ENCODE measurements at places on chromosomes 7 and 10.

DNA sequence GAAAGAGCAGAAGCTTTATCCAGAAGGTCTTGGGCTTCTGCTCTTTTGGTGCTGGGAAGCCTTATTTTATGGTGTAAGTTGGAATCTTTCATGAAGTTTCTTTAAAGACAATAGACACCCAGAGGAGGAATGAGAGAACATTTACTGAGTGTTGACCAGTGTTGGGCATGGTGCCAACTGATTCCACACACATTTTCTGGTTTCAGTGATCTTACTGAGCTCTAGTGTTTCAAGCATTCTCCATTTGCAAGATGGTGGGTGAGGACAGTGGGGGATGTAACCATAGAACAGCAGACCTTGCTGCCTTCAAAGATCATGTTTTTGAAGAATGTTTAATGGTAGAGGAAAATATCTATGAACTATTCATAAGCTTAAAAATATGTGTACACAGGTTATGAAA is 114.6 kb downstream of the LRMDA start:
- DNase-seq: no peak

DNA sequence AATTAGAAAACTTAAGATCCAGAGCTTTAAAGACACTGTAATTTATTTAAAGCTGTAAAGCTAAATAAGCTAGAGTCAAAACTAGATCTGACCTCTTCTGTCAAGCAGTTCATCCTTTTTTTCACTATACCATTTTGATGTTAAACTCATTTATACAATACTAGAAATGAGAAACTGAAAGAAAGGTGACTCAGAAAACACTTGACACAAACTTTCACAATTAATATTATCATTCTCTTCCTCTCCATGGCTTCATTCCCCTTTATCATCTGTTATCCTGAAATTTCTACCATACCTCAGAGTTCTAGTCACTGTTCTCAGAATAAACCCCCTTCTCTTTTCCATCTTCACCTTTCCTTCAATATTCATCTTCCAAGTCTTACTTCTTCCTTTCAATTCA is 1.3 kb downstream of the FIGNL1 start:
- no peak for DNase-seq

DNA sequence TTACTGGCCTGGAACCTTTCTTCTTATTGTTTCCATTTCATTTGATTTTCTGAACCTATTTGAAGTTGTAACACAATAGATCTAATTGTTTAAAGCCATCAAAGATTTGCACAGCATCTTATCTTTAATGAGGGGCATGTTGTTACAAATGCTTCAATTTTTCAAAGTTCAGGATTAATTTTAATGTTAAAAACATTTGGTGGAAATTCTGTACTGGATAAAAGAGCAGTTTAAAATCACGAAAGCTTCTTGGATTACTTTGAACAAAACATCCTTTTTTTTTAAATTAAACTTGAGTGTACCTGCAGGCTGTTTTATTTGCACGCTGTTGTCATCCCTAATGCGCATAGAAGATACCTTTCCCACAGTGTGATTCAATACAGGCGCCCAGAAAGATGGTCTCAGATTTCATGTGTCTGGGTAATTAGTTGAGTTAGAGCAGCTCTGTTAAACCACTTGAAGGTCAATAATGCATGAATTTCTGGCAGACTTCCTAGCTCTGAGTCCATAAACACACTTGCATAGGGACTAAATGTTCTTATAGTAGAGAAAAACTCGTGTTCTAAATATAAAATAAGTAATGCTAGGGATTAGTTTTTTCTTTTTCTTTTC is 29.3 kb upstream of the DDX50 start:
- no peak for DNase-seq

DNA sequence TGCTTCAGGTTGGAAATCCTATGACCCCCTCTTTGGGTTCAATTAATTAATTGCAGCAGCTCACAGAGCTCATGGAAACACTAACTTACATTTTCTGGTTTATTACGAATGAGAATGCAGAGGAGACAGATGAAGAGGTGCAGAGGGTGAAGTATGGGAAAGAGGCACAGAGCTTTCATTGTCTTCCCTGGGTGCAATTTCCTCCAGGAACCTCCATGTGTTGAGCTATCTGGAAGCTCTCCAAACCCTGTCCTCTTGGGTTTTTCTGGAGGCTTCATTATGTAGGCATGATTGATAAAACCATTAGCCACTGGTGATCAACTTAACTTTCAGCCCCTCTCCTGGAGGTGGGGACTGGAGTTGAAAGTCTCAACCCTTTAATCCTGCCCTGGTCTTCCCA is 133.0 kb upstream of the AUTS2 start:
- no peak for DNase-seq

DNA sequence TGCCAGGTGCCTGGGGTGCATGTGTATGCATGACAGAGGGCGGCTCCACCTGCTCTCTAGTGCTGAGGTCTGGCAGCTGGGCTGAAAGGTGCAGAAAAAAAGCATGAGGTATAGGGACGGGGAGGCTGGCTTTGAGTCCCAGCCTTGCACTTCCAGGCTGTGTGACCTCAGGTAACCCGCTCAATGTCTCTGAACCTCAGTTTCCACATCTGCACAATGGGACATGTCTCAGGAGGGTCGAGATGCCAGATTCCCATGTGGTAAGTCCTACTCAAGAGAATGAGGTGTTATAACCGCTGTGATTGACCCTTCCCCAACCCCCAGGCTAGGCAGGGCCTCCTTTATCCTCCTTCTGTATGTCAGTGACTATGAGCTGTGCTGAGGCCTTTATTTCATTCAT is 48.8 kb downstream of the ARHGAP22 start:
- no peak for DNase-seq

- no peak for DNase-seq
Measured at GRCh38 chr10:52949899-52950298, 177.3 kb upstream of the MBL2 start.

- DNase-seq: no peak
Measured at GRCh38 chr7:36788825-36789470, 64.7 kb upstream of the AOAH start.

DNA sequence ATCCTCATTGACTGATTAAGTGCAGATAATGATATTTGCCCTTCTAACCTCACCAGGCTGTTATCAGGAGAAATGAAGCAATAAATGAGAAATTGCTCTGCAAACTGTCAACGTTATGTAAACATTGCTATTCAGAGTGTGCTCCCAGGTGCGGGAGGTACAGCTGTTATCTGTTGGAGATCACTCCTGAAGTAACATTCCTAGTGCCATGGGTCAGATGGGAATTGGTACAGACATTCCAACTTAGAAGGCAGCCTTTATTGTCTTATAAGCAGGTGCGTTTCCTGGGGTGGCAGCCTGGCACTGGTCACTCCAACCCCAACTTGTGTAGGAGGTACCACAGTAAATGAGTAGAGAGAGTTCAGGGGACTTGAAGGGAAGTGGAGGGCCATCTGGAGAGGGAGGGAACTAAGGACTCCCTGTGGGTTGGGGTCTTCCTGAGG is 36.8 kb downstream of the HK1 start:
- no peak for DNase-seq

DNA sequence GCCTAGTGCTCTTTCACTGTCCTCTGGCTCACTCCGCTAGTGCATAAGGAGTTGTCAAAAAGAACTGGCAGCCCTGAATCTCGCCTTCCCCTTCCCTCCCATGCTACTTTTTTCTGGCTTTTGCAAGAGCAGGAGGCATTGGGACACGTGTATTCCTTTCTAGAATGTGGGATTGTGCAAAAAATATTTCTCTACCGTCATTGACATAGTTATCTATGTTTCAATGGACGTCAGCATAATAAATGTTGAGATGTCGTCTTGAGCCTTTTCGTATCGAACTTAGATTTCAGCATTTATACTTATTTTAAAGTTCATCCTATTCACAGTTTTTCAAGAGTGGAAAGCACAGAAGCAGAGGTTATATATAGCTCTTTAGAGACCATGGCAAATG is 727 bp downstream of the ING3 start:
- DNase-seq: no peak

- DNase-seq: no peak
Measured at GRCh38 chr10:114715171-114715670, 57.1 kb upstream of the ABLIM1 start.

DNA sequence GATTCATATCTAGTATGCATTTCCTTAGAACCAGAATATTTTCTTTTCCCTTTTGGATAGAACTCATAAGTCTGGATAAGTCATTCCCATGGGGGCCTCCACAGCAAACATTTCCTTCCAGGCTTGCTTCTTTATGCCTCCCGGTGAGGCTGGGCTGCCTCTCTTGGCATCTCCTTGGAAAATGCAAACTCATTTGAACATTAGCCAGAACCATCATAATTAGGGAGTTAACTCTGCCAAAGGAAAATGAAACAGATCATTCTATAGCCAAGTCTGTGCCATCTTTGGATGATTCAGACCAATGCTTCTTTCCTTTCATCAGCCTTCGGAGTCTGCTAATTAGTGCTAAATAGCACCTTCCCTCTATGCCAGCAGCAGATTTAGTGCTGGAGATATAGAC is 81.1 kb downstream of the PLPP4 start:
- no peak for DNase-seq

GRCh38 chr7:120997882-120998474 is 9.5 kb downstream of the CPED1 start:
- DNase-seq: no peak

DNA sequence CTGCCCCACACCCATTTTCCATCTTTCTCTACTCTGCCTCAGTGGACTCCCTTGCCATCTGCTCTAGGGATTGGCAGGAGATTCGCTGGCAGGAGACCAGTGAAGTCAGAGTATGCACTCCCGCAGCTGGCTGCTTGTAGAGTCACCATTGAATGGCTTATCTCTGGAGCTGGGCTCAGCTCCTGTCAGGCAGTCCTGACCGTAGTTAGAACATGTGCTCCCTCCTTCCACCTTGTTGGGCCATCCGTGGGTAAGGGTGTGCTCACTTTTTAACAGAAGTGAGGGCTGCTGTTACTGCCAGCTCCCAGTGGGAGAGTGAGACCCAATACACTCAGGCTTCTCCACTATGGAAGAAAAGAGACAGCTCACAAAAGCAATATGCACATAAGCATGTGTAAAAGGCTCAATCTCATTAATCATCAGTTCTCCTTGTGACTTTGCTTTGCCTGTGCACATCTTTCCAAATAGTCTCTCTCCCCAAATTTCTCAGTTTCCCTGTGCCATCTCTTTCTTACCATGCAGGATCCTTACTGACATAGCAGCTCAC is 773.3 kb downstream of the GRID1 start:
- DNase-seq: no peak

- DNase-seq: no peak
Measured at GRCh38 chr10:79215531-79215930, 131.7 kb upstream of the PPIF start.

GRCh38 chr10:67668448-67668847 is 27.5 kb downstream of the CTNNA3 start:
- no peak for DNase-seq

DNA sequence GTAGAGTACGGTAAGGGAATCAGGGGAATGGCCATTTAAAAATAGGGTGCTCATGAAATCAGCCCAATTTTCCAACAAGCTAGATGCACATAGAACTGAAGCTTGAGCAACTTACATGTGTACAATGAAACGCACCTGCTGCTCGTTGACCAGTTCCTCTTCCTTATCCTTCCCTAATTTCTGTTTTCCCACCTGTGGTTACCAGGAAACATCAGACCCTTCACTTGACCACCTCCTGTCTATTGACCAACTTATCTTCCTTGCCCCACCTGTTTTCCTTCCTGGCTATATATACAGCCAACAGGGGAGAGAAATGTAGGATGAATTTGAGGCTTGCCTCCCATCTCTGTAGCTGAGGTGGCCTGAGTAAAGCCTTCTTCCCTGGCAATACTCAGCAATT is 37.8 kb upstream of the RAPGEF5 start:
- no peak for DNase-seq

DNA sequence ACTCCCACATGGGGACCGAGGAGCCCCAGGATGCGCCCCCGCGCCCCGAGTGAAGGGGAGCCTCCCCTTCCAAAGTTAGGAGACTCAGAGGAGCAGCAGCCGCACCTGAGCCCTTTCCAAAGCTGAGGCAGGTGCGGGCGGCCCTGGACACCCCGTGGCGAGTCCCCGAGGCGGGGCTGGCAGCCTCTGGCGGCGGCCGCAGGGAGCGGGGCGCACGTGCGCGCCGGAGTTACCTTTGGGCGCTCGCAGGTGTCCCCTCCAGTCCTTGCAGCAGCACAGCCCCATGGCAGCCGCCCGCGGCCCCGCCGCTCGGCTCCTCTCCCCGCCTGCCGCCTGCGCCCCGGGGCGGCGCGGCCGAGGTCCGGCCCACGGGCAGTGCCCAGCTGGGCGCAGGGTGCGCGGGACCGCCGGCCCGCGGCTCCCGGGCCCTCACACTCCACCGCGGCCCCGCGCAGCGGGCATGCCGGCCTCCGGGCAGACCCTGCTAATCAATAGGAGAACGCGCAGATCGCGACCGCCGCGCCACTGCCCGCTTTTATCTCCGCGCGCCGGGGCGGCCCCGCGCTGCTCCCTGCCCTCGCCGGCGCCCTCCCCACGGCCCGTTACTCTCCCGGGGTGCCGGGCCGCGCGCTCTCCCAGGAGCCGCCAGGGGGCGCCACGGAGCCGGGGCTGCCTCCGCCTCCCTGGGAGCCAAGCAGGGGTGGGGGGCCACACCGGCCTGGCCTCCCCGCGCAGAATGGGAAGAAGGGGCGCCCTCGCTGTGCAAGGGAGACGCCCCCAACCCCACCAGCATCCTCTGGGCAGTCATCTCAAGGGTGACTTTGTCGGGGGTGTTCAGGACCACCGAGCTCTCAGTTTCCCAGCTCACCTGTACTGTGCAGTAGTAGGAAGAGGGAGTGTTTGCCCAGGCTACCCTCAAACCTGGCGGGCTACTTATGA is 80.8 kb downstream of the ARHGAP22 start:
- no peak for DNase-seq

DNA sequence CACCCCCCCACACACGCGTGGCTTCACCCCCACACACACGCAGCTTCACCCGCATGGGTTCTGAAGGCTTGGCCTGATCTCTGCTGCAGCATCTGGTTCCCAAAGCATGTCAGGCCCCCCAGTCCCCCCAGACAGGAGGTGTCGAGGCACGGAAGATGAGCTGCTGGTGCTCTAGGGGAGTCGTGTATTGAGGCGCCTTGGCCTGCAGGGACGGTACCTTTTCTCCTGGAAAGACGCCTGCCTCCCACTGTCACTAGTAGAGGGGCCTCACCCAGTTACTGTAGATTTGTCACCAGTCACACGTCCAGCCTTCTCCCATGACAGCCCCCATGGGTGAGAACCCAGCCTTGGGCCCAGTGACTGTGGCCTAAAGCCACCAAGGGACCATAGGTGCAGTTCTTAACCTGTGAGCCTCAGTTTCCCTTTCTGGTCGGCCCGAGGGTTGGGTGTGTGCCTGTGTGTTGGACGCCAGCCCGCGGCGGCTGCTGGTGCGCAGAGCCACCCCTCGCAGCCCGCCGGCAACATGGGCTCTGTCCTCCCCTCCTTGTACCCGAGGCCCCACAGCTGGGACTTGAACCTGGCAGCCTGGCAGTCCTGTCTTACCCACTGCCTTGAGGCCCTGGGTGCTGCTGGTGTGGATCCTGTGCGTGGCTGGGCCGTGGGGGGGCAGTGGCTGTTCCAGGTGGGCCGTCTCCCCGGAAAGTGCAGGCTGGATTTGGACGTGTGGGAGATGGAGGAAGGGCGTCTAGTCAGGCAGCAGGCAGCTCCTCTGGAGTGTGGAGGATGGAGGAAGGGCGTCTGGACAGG is 81.7 kb downstream of the NKX6-2 start:
- DNase-seq: no peak
